ENCODE measurements at places on chromosomes 4 and X. TPM values are rescaled to one million over a fixed set of nuclear protein-coding genes. Genes with fewer than 3 reads are reported as not detected.

DNA sequence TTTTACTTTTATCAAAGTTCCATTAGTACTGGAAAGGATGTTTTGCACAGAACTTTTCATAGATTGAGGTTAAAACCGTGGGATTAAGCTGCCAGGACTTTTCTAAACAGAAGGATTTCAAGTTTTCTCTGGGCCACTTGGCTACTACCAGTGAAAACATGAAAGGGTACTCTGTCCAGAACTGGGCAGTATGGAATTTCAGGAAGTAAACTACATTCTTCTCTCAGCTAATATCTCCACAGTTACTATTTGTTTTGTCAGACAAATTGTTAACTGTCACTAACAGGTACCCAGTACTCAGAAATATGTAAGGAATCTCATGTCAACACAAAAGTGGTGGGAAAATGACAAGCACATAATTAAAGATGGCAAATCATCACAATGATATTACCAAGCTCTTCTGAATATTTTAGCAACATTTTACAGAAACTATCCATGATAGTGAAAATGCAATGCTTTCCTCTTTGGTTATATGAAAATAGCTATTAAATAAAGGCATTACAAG, 454.4 kb downstream of the C4orf33 start:
- DNase-seq = no peak

DNA sequence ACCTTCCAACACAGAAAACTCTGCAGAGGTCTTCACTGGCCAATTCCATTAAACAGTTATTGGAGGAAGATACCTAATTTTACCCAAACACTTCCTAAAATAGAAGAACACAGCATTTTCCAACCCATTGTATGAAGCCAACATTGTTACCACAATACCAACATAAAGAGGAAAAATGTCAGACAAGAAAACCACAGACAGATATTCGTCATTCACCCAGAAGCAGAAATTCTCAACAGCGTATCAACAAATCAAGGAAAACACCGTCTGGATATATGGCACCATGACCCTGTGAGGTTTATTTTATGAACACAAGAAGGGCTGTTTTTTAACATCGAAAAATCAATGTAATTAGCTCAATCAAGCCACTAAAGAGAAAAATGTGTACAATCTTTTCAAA, 255.6 kb downstream of the ASMT start:
- DNase-seq = no peak

- no peak for DNase-seq
These were observed 222.4 kb downstream of the GALNTL6 start for GRCh38 chr4:172035562-172035961.

- DNase-seq = no peak
These were observed 5.6 kb upstream of the CENPC start for GRCh38 chr4:67550857-67551256.

DNA sequence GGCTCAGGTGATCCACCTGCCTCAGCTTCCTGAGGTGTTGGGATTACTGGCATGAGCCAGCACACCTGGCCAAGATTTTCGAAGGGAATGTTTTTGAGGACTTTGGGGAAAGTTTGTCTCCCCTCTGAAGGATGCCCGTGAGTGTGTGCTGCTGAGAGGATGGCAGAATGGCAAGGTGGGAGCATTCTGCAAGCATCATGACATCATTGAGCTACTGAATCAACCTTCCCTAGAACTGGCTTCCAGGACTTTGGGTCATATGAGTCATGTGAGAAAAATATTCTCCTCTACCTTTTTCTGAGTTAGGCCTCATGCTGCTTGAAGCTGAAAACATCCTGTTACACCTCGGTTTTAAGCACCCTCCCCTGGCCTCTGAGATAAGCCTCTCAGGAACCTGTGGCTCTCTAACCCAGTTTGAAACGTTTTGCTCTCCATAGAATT, 31.0 kb downstream of the TMEM131L start:
- DNase-seq = no peak

GRCh38 chrX:69173906-69174305, 8.7 kb upstream of the PJA1 start:
- DNase-seq = no peak

GRCh38 chr4:153453402-153453801, 12.8 kb upstream of the TMEM131L start:
- DNase-seq = no peak

GRCh38 chr4:89922848-89923416, 28.3 kb downstream of the MMRN1 start:
- DNase-seq = no peak

GRCh38 chr4:20995015-20995414, 294.8 kb downstream of the PACRGL start:
- DNase-seq = no peak

- DNase-seq = no peak
These were observed 29.6 kb downstream of the PLAC1 start for GRCh38 chrX:134628663-134629062.

GRCh38 chr4:163091685-163092034, 75.0 kb downstream of the NAF1 start:
- DNase-seq = no peak

DNA sequence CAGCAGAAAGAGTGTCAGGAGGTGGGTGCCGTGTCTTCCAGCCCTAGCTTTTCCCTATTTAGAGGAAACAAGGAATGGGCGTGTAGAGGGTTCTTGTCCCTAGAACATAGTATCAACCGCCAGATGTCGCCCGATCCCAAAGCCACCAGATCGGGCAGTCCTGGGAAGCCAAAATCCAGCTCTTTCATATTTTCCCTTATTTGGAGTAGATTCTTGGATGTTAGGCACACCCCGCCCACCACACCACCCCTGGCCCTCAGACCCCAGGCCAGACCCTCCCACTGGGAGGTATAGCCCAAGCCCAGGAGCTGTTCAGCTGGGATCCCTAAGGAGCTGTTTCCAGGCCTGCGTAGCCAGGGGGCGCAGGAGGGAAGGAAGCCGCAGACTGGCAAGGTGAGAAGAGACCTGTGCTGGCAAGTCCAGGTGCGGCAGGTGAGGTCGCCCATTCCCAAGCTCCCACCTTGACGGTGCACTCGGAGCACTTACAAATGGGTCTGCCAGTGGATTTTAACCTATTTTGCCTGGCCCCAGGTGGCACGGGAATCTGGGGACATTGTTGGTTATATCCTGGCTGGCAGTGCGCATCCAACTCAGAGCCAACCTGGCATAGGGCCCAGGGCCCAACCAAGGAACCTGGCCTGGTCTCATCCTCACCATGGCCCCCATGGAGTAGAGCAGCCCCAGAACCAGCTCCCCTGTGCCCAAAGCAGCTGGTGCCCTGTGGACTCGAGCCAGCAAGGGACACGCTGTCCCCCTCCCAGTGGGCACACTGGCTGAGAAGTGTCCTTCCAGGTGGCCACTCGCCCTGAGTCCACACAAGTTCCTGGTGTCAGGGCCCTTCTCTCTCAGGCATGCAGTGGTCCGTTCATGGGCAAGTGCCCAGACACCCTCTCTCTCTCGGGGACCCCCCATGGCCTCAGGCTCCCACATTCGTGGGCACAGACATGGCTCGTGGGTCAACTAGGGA, 811 bp downstream of the FLNA start:
- DNase-seq = peak; percentile 70

DNA sequence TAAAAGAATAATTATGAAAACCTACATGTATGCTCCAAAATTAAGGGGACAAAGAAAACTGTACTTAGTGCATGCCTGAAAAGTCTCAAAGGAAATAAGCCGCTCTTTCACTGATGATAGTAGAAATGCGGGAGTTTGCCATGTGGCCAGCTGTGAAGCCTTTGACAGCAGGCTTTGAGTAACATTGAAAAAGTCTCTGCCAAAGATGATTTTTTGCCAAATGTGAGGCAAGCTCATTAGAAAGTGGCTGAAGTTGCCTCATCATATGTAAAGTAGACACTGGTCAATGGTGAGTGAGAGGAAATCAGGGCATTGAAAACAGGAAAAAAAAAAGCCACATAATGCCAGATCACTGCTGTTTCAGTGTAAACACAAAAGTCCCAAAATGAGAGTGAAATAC, 2360.1 kb downstream of the PCDH7 start:
- DNase-seq = no peak

- no peak for DNase-seq
These were observed 148.7 kb downstream of the FGF16 start for GRCh38 chrX:77595848-77596247.

GRCh38 chr4:8168832-8169598, 10.4 kb upstream of the ABLIM2 start:
- no peak for DNase-seq

DNA sequence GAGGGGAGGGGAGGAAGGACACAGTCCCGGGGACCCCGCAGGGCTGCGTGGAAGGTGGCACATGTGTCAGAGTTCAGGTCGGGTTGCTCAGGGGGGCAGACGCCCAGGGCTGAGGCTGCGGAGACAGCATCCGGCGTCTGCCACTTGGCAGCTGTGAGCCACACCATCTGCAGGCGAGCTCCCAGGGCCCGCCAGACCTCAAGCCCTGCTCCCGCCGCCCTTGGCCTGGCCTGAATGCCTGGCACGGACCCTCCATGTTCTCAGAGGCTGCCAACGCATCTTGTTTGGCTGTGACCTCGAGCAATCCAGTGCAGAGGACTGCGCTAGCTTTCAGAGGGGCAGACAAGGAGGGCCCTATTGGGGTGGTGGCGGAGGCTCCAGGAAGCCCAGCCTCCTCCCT, 5.1 kb downstream of the BGN start:
- DNase-seq = no peak

DNA sequence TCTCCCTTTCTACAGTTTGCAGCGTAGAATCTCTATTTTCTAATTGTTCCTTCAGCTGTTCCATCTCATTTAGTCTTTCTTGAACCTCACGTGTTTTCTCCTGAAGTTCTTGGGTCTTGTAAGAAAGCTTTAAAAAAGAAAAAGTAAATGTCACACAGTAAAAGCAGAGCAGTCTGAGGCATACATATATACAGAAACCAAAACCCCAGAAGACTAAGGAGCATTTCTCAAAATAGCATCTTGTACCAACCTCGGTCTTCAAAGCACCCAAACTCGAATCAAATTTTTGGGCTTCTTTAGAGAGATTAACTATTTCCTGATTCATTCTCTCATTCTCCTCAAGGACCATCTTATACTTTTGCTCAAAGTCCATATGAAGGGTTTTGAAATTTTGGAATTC, 39.4 kb downstream of the CENPE start:
- no peak for DNase-seq

- DNase-seq = no peak
These were observed 60.5 kb upstream of the MCUB start for GRCh38 chr4:109499513-109499912.

GRCh38 chr4:38334791-38335190, 329.2 kb upstream of the KLF3 start:
- DNase-seq = no peak

GRCh38 chr4:163991298-163991865, 496.9 kb downstream of the TMA16 start:
- DNase-seq = no peak

- no peak for DNase-seq
These were observed 388.3 kb downstream of the ADAM29 start for GRCh38 chr4:175306436-175306835.

GRCh38 chr4:87853108-87853507, 20.3 kb downstream of the MEPE start:
- peak; percentile 70 for DNase-seq

DNA sequence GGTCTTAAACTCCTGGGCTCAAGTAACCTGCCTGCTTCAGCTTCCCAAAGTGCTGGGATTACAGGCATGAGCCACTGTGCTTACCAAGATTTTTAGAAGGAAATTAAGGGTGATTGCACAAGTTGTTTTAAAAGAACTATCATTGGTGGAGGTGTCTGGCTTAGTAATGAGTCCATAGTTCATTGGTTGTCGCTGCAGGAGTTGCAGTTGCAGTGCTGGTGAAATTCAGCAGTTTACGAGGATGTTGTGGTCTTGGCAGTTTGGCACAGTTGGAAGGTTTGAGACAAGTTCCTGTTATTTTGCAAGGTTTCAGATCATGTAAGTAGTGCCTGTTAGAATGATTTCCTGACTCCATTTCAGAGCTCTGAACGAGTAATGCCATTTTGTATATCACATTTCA, 48.1 kb downstream of the RAB40AL start:
- DNase-seq = no peak

- DNase-seq = no peak
These were observed 103.2 kb downstream of the GC start for GRCh38 chr4:71680706-71681105.

DNA sequence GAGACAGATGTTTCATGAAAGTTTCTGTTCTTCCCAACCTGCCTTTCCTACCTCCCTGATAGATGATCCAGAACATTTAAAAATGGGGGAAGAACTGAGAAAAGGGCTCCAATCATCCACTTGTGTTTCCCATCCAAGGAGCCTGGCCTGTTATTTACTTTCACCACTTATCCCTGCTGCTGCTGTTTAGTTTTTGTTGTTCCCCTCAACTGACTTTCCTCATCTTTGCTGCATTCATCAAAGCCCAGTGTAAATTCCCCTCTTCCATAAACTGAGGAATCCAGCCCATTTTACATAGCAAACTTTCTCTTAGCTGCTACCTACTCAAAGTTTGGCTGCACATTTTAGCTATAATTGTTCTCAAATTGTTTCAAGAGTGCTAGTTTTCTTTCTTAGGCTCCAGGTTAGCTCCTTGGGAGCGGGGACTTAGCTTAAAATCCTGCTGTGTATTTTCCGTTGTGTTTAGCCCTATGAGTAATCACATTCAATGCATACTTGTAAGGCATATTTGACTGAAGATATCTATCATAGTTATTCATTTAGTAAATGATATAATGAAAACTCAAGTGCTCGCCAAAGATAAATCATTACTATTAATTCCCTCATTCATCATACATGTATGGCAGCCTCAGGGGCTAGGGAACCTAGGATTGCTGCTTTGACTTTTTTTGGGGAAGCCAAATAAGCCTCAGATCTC, 1.4 kb upstream of the PTPN13 start:
- DNase-seq = no peak

GRCh38 chr4:43133566-43133965, 241.1 kb downstream of the GRXCR1 start:
- no peak for DNase-seq

- DNase-seq = peak; percentile 20
These were observed 69.3 kb upstream of the HMX1 start for GRCh38 chr4:8940792-8941491.

GRCh38 chr4:48329193-48329592, 12.1 kb upstream of the SLAIN2 start:
- no peak for DNase-seq

- peak; percentile 39 for DNase-seq
These were observed 2.2 kb downstream of the SORCS2 start for GRCh38 chr4:7194251-7195140.

GRCh38 chrX:153714256-153714655, 9.9 kb downstream of the BCAP31 start:
- DNase-seq = no peak

GRCh38 chr4:101102114-101102742, 245.1 kb downstream of the PPP3CA start:
- no peak for DNase-seq

- DNase-seq = no peak
These were observed 426 bp downstream of the PORCN start for GRCh38 chrX:48509245-48509590.

GRCh38 chr4:52010986-52011385, 9.2 kb downstream of the LRRC66 start:
- DNase-seq = no peak

Gene ARHGEF38
- total RNA-seq = not detected

Gene JCHAIN
- not detected for total RNA-seq

Gene SSX2
- not detected for total RNA-seq

Gene BCLAF3
- 5.3 TPM for total RNA-seq

Measured in SK-MEL-5 (cell line).